CD4-positive, alpha-beta T cell treated with Interleukin-6 at 100 ng/mL for 8 hours (primary cell): ENCODE measurements at places on chromosomes 2 and 18.

DNA sequence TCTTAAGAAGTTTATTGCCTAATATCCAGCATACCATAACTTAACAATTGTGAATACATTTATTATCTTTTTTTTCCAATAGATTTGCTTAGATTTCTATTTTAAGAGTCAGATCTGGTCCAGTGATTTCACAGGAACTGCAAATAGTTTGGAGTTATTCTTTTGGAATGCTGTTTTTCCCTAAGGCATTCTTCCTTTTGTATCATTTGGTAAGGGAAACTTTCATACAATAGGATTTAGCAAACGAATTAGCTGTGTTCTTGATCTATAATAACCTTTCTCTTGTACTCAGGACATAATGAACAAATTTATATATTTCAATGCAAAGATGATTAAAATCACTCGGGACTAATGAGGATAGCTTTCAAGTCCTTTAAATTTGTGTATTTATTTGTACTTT is 201.6 kb downstream of the ERBB4 start:
- DNase-seq = no peak

- no peak for DNase-seq
These were observed 442.6 kb downstream of the CMPK2 start for GRCh38 chr2:6423157-6423556.

- no peak for DNase-seq
These were observed 885.0 kb downstream of the SLC4A3 start for GRCh38 chr2:220512419-220512818.

DNA sequence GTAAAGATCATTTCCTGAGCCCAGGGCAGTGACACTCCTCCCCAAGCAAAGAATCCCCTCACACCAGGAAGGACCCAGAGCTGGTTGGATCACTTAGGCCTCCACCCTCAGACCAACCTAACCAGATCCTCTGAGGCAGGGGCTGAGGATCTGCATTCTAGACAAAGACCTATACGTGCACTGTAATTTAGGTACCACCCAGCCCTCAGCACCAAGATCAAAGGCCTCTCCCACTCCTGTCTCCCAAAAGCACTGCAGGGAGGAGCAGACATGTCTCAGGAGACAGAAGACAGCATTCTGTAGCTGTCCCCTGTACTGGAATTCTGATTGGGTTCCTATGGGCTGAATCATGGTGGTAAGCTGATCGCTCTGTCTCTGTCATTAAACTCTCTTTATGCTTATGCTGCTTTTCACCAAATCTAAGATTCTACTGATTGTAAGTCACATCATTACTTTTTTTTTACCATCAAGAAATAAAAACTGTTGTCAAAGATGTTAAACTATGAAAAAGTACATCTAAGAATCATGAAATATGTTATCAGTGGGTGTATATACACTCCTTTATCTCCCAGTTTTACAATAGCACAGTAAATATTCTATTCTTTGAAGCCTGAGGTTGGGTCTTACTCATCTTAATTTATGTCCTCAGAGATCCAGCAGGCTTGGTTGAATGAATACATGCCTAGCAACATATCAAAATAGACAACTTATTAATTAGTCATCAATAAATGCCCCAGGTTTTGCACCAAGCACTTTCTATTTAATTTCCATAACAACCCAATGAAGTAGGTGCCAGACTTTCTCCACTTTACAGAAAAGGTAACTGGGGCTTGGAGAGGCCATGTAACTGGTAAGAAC is 28.3 kb downstream of the MCFD2 start:
- no peak for DNase-seq

GRCh38 chr2:167142554-167142953 is 254.3 kb downstream of the XIRP2 start:
- no peak for DNase-seq

DNA sequence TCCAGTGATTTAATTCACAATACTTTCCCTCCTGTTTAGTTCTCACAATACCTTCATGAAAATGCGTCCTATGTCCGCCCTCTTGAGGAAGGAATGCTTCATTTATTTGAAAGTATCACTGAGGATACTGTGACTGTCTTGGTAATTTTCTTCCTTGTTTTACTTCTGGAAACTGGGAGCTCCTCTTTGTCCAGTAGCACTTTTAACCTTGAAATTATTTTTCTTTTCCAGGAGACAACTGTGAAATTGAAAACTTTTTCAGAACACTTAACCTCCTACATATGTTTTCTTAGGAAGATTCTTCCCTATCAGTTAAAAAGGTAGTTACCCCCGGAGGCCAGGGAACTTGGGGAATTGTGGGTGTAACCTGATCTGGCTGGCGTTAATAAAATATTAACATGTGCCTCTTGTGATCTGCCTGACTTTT is 58.9 kb upstream of the STON1 start:
- no peak for DNase-seq

GRCh38 chr2:8148260-8149006 is 533.4 kb upstream of the ID2 start:
- DNase-seq = no peak

- DNase-seq = no peak
These were observed 824 bp upstream of the ABHD1 start for GRCh38 chr2:27122791-27123190.

- DNase-seq = no peak
These were observed 27.6 kb upstream of the CDC42EP3 start for GRCh38 chr2:37698931-37699481.

GRCh38 chr2:172545408-172546075 is 10.3 kb upstream of the PDK1 start:
- no peak for DNase-seq

DNA sequence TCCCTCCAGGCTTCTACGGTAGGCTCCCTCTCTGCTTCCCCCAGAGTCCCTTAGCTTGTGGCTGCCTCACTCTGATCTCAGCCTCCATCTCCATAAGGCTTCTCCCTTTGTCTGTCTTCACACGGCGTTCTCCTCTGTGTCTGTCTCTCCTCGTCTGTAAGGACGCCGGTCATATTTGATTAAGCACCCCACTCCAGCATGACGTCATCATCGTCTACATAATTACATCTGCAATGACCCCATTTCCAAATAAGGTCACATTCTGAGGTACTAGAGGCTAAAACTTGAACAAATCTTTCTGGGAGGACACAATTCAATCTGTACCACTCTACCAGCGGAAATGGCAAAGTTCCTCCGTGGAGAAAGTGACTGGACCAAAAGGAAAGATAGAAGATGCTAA is 8.3 kb upstream of the COL6A3 start:
- DNase-seq = no peak

DNA sequence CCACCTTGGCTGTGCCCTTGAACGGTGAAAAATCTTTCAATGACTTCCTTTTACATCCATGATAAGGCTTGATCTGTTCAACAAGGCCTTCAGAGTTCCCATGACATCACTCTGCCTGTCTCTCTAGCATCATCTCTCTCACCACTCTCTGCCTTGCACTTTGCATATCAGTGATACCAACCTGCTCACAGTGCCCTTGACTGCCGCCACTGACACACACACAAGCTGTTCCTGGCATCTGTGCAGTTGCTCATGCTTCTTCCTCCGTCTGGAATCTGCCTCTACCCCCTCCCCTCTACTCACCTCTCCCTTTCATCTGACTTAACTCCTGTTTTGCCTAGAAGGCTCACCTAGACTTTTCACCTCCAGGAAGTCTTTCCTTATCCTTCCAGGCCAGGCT is 79.1 kb upstream of the SEC11C start:
- no peak for DNase-seq

- DNase-seq = no peak
These were observed 360.2 kb downstream of the FSIP2 start for GRCh38 chr2:186098821-186099220.

GRCh38 chr2:109180786-109181185 is 51.8 kb downstream of the SH3RF3 start:
- no peak for DNase-seq

DNA sequence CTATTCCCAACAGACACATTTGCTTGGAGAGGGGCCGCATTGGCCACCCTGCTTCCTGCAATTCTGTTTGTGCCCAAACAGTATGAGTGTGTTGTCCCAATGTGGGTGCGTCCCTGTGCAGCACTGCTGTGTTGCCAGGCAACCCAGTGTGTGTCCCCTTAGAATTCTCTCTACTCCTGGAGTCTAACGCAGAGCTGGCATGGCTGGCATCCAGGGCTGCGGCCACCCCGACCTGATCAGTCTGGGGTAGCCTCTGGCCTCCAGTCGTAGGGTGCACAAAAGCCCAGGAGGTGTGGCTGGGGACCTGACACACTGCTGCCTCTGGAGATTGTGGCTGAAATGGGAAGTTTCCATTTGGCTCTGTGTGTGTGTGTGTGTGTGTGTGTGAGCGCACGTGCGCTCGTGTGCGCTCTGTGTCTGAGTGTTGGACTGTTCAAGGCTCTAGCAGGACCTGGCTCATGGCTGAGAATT is 48.0 kb downstream of the TEX44 start:
- DNase-seq = no peak

DNA sequence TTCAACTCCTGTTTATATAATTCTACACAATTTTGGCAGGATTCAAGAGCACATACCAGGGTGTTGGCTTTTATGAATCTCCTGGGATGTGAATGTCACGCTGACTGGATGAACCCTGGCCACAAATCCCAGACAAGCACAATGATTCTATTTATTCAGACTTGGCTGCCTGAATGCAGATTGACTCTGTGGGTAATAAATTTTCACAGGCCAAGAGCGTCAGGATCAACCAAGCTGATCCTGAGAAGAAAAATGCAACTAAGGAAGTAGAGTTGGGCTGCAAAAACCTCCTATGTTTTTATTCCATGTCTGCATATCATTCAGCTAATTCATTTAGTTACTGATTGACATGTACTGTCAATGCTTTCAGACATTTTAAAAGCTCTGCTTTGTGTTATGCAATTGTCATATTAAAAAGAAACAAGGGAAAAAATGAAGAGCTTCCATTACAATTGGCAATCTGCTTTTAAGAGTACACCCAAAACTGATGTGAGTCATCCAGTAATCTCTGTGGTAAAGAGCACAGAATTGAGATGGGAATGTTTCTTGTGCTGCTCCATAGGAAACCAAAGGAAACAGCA is 173.0 kb upstream of the REV1 start:
- DNase-seq = no peak

- DNase-seq = no peak
These were observed 278.7 kb upstream of the ZNF521 start for GRCh38 chr18:25630682-25631081.

DNA sequence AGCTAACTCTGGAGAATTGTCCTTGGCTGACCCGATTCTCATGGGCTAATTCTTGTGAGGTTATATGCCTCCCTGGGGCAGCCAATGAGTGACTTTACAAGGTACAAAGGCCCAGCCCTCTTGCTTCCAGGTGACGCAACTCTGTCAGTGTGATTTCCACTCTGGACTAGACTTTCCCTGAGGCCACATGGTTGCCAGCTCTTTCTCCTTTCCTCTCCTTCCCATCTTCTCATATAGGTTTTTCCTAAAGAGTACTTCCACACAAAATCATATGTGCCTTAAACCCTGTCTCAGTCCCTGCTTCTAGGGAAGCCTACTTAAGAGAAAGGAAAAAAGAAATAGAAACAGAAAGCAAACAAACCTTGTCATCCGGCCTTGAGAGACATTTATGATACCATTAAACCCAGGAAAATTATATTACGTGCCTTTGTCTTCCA is 226.2 kb upstream of the ZSWIM2 start:
- no peak for DNase-seq

DNA sequence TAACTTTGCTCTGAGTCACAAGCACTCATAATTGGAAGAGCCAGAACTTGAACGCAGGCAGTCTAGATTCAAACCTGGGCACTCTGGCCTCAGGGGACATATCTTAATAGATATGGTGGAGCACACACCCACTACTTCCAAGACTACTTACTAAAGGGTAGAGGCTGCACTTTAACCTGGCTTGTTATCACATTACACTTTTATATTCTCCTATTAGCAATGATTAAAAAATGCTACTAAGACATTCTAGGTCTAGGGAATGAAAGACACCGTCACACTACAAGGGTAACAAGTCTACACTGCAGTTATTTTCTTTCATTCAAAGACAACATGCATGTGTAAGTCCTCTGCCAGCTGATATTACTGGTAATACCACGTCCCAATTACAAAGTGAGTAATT is 258.8 kb downstream of the ZNF521 start:
- no peak for DNase-seq

- no peak for DNase-seq
These were observed 1.8 kb upstream of the ABI2 start for GRCh38 chr2:203326356-203326755.

- no peak for DNase-seq
These were observed 584.6 kb downstream of the CNTNAP5 start for GRCh38 chr2:124609667-124610066.

- no peak for DNase-seq
These were observed 25.3 kb downstream of the FSHR start for GRCh38 chr2:49129034-49129433.

- DNase-seq = no peak
These were observed at the start of gene CSRNP3 for GRCh38 chr2:165469417-165469816. Gene CSRNP3, plus strand, starts transcription at chr2:165469698. Its CDS starts 125,368 bp downstream, at chr2:165595066.

DNA sequence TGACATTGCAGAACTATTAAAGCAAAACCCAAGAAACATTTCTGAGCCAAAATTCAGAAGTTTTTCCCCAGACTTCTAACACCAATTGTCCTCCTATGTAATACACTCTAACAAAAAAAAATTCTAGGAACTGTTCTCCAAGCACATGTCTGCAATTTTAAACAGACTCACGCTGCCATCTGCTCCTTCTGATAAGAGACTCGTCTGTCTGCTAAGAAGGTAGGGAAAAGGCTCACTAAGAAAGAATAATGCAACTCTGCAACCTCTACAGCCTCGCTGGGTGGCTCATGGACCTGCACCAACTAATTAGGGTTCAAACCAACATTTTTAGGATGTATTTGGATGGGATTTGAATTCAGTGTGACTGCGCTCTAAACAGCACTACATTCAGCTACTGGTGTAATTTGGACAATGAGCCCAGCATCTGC is 366.5 kb downstream of the DSC3 start:
- no peak for DNase-seq

GRCh38 chr2:169106134-169106533 is 36.8 kb downstream of the DHRS9 start:
- DNase-seq = no peak

- no peak for DNase-seq
These were observed 150.7 kb upstream of the TPO start for GRCh38 chr2:1262609-1263008.

DNA sequence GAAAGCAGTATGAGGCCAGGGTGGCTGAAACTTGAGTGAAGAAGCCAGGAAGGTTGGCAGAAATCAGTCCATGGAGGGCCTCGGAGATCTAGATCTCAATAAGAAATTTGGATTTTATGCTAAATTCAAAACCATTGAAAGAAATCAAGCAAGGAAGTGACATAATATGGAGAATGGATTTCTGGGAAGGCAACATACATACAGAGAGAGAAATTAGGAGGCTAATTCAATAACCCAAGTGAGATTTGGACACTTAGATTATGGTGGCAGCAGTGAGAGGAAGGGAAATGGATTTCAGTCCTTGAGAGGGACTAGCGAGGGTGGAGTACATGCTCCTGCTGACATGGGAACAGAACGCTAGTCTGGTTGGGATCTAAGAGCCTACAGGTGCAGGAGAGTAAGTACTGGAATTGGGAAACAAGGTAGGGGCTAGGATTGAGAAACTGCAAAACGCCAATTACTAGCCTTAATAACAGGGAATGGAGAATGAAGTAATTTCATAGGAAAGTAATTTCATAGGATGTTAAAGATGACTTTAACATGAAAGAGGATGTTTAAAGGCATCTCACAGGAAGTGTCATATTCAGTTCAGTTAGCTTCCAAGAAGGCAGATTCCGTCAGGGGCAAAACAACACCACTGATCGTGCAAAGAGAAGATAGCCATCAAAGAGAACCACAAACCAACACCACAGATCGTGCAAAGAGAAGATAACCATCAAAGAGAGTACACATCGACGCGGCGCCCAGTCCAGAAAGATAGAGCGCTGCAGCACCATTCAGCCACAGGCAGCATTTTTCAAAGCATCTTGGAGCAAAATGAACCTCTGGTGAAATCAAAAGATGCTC is 27.2 kb downstream of the CDKL4 start:
- peak; percentile 89 for DNase-seq

- no peak for DNase-seq
These were observed 90.1 kb downstream of the TWIST2 start for GRCh38 chr2:238938003-238938400.
